ENCODE measurements at places on chromosomes 5 and 9.

- no peak for DNase-seq
Observed at GRCh38 chr5:73668017-73668416, 42.0 kb downstream of the ARHGEF28 start.

- no peak for DNase-seq
Observed at GRCh38 chr9:133762488-133763271, 24.5 kb upstream of the SARDH start.

GRCh38 chr9:5326187-5326586 is 13.5 kb downstream of the RLN1 start:
- no peak for DNase-seq

GRCh38 chr5:79030663-79031484 is 38.6 kb downstream of the DMGDH start:
- no peak for DNase-seq

DNA sequence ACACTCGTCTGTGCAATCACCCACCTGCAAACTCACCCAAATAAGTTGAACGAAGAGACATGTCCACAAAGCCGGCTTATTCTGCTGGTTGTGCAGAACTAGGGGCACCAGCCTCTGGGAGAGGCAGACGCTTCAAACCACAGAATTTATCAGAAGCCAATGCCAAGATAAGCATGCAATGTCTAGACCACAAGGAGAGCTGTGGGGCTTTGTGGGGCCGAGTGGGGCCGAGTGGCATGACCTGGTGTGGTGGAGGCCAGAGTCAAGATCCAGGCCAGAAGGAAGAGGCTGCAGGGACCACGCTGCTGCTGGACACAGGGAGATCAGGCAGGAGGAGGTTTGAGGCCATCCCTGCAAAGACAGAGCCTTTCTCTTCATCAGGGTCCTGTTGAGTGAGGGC is 259.0 kb downstream of the IRX2 start:
- DNase-seq: no peak

DNA sequence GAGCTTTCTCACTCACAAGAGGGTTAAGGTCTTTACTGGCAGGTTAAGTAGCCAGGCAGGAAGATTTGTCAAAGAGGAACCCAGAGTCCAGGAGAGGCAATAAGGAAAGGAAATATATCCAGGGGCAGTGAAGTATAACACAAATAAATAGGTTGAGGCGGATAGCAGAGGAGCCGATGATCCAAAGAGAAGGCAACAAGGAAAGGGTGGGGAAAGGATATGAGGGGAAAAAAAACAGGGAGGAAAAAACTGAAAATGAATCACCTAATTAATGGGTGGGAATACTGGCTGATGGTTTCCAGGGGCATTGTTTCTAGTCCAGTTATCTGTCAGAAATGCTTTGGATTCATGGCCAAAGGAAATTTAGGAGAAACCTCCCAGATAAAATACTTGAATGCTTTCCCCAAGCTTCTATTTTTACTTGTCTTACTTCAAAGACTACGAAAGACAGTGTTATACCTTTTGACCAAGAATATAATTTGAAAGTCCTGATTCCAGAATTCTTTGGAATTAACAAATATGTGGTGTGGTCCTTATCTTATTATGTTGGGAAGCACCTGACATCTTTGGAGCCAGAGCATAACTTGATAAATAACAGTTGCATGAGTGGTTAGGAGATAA is 146.5 kb downstream of the AOPEP start:
- DNase-seq: no peak

- no peak for DNase-seq
Observed at GRCh38 chr5:10352430-10353240, 860 bp upstream of the MARCHF6 start.

Measured in stimulated activated CD4-positive, alpha-beta T cell treated with anti-CD3 and anti-CD28 coated beads, Interleukin-15, amount 100 ng/mL, for 48 hours (primary cell).